ENCODE measurements at places on chromosomes 1 and 21.

- no peak for DNase-seq
Measured at GRCh38 chr1:97348599-97349265, 572.1 kb downstream of the DPYD start.

DNA sequence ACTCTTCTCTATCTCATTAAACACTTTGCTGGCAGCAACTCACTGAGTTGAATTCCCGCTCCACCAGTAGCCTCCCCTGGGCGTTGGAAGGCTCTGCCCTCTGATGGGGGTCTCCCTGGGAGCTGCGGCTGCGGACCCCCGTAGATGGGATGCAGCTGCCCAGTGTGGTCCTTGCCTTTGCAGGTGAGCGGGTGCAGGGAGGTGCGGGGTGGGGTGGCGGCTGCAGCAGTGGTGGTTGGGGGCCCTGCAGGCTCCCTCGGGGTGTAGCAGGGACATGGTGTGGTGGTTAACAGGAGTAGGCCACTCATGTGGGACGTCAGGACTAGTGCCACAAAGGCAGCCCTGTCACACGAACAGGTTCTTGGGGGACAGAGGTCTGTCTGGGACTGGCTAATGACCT lies 42.0 kb downstream of the GALNT2 start:
- no peak for DNase-seq

- DNase-seq: no peak
Measured at GRCh38 chr1:10050611-10051010, 17.9 kb downstream of the UBE4B start.

GRCh38 chr1:238501290-238501689 lies 610.6 kb upstream of the ZP4 start:
- DNase-seq: no peak

GRCh38 chr1:56077206-56077605 lies 502.2 kb downstream of the PLPP3 start:
- no peak for DNase-seq

DNA sequence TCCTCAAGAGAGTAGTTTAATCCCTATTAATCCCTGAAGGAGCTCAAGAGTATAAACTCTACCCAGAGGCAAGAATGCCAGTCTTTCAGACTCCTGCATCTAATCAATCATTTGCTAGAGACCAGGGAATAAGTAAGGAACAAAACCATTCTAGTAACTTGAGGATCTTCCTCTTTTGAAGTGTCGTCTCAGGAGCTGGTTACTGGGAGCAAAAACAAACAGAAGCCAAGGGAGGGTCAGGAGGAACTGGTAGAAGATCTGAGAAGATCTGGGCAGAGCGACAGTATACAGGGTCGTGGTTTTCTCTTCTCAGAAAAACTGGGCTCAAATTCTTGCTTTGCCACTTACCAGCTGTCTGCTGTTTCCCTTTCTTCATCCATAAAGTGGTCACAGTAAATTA lies 69.3 kb downstream of the RPS6KA1 start:
- no peak for DNase-seq

- DNase-seq: no peak
Measured at GRCh38 chr1:85315789-85316188, 39.4 kb upstream of the BCL10 start.

GRCh38 chr1:220213382-220213983 lies 58.8 kb downstream of the RAB3GAP2 start:
- DNase-seq: no peak

DNA sequence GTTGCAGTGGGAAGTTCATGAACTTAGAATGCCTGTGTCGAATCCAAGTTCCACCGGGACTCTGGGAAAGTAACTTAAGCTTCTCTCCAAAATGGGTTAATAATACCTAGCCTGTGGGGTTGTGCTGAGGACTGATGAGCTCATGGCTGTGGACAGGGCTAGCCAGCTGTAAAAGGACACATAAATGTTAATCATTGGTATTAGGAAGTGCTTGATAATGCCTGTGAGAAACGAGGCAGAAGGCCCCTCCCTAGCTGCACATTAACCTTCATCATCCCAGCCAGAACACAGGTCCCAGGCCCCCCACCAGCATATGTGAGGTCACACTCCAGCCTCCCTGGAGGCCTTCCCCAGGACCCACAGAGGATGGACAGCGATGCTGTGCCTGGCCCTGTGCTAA lies 789 bp upstream of the GJB4 start:
- no peak for DNase-seq

DNA sequence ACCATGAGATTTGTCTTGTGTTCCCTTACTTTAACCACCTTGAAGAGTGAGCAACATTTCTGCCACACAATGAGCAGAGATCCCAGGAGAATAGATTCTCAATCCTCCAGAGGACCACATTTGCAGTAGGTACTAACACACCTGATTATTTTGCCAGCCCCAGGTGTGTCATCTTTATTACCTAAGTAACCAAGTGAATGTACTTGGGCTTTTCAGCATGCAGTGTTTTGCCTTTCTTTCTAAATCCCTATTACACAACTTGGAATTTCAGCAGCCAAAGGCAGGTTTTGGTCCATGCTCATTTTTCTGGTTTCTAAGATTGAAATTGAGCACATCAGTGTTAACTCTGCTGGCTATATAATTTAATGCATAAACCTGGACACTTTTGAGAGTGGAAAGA lies 43.2 kb upstream of the ST6GALNAC5 start:
- DNase-seq: no peak

DNA sequence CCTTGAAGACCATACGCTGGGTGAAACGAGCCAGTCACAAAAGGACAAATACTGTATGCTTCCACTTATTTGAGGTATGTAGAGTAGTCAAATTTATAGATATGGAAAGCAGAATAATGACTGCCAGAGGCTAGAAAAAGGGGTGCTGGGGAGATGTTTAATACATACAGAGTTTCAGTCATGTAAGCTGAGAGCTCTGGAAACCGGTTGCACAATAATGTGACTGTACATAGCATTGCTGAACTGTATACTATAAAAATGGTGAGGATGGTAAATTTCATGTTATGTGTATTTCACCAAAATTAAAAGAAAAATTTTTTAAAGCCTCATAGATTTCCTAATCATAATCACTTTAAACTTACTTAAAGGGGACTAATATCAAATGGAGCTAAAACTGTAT lies 110.8 kb downstream of the ZZZ3 start:
- no peak for DNase-seq

DNA sequence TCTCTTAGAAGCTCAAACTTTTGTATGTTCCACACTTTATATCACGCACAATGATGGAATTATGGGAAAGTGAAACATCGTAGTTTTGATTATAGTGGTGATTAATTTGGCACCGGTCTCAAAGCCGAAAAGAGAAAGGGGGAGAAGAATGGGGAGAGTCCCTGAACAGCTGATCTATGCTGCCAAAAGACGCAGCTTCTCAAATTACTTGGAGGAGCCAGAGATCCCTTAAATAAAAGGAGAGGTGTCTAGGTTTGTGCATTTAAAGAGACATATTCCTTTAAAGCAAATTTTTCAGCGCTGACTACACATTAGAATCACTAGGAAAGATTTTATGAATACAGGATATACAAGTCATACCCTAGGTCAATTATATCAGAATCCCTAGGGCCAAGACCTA lies 599.6 kb upstream of the ADAMTS5 start:
- DNase-seq: no peak

- peak; percentile 87 for DNase-seq
Measured at GRCh38 chr21:36773117-36773516, 74.2 kb downstream of the SIM2 start.

DNA sequence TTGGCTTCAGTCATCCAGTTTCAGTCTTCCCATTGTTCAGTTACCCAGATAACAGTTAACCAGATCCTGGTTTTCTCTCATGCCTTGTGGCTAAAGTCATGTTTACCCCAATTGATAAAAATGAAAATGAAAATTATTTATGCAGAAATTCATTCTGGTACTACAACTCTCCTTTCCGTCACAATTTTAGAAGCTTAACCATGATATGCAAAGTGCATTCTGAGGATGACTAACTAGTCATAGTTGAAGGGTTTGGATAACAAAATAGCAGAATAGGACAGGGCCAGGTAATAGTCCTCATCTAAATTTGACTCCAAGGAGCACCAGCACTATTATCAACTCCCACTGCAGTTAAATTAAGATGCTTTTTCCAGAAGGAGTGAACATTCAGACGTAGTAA lies 94.7 kb downstream of the NTMT2 start:
- no peak for DNase-seq

DNA sequence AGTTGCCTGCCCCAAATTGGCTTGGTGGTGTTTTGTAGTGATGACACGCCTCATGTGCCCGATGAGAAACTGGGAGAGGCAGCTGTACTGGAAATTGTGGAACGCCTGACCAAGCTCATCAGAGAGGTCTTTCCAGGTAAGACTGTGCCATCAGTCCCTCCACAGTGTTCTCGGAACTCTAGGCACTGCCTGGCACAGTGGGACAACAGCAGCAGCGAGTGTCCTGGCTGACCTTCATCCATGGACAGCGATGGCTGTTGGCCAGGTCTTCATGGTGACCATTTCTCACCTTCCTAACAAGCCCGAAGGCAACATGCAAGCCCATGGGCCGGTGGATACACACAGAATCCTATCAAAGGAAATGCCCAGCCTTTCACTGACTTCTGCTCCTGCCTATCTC lies 10.7 kb upstream of the XKR8 start:
- DNase-seq: no peak

DNA sequence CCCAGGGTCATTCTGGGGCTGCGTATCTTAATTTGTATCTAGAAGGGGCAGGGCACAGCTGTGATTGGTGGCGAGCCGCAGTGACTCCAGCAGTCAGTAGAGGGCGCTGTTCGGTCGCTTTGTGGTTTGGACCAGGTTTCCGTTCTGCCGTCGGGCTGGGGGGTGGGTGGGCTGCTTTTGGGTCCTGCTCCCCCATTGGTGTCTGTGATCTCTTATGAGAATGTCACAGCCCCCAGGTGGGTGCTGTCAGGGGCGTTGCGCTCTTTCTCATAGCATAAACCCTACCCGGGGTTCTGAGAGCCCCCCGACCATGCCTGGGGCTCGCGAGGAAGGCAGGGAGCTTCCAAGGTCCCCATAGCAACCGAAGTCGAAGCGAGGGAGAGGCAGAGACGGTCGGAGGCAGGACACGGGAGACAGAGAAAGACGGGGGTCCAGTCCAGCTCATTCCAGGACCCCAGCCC lies 5.4 kb downstream of the TFF3 start:
- DNase-seq: peak; percentile 57

DNA sequence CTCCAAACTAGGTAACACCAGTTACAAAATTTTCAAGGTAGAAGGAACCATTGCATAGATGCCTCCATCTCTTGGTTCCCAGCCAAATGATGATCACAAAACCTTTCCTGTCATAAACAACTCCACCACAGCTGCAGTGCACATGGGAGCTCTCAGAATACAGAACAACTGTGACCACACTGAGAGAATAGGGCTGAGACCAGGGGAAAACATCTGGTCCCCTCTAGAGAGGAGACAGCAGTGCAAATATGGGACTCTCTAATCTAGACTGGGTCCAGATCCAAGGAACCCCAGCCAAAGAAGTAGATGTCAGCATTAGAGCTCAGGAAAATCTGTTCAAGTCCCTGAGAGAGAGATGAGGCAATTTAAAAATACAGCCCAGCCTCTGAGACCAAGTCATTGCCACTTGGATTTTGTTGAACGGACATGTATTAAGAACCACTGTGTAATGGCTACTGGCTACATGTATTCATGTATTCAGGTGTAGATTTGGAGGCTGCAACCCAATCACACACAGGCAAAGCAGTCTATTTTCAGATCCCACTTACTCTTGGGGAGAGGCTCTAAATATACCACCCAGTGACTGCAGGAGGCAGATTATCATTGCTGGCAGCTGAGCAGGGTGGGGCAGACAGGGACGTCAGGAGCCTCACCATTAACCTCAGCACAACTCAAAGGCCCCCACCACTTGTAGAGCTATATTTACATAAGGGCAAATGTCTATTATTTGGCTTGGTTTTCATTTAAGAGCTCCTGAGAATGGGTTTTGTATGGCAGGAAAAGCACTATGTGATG lies 7.6 kb upstream of the RXRG start:
- DNase-seq: no peak

All from left colon (tissue), 2 donors.